Small intestine (tissue), 16 donors: ENCODE measurements at places on chromosomes 6 and 20. TPM values are rescaled to one million over a fixed set of nuclear protein-coding genes. Genes with fewer than 3 reads are reported as not detected.

RCAN2 gene
- polyA plus RNA-seq: 0.67 TPM

- H3K4me3 ChIP-seq: no peak overlapping the region
- no peak overlapping the region for H3K27ac ChIP-seq
- H3K4me1 ChIP-seq: no peaks in the 10 kb centered on the region
- peak; percentile 15 for DNase-seq
- no peaks in the 10 kb centered on the region for H3K27me3 ChIP-seq
Observed at GRCh38 chr6:18243302-18243893, 20.9 kb downstream of the DEK start.

DNA sequence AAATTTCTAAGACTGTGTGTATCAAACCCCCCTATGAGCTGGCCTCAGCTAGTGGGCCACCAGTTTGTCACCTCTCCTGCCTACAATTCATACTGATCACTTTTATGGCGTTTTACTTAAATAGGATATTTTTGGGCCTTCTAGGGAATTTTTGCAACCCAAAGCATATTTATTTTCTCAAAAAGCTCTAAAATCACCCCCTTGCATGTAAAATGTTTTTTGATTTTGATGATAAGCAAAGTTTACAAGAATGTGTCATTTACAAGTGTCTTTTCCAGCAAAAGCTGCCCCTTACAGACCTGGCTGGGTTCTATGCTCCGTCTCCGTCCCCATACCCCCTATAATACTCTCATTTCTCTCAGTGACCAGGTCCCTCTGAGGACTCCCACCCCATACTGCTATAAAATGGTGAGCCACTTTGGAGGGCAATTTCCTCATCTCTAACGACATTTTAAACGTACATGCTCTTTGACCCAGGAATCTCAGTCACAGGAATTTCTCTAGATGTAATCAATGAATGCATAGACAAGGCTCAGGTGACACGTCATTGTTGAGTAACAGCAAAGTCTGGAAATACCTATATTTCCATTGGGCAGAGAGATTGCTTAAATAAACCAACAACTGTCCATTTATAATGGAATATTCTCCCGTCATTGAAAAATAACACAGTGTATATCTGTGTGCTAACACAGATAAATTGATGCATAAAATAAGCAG lies 13.9 kb upstream of the OCSTAMP start:
- DNase-seq: peak; percentile 4
- H3K4me1 ChIP-seq: peaks cover 13% of the 10 kb centered on the region
- H3K27me3 ChIP-seq: no peaks in the 10 kb centered on the region
- H3K36me3 ChIP-seq: no peaks in the 10 kb centered on the region
- H3K27ac ChIP-seq: no peak overlapping the region
- no peak overlapping the region for H3K4me3 ChIP-seq

ADGRB3 gene
- not detected for polyA plus RNA-seq

- no peak for DNase-seq
- H3K4me1 ChIP-seq: peaks cover 2% of the 10 kb centered on the region
- H3K27ac ChIP-seq: no peak overlapping the region
Observed at GRCh38 chr6:75751443-75751842, 2.4 kb downstream of the MYO6 start.

C6orf15 gene
- not detected for polyA plus RNA-seq

DNA sequence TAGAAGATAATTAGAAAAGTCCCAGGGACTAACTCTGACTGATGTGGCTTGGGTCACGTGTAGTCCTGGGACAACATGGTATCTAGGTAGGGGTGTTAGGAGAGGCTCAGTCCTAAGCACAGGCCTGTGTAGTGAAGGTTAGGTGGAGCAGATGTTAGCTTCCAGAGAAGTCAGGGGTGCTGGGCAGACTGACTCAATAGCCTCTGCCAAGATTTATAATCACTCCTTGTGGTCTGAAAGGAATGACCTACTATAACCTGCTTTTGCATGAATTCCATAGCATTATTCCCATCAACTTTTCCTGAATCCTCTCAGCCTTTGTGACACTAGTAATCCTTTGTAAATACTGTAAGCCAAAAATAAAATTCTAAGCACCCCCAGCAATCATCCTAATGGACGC lies 10.2 kb upstream of the PEX7 start:
- no peak overlapping the region for H3K4me3 ChIP-seq
- no peaks in the 10 kb centered on the region for H3K4me1 ChIP-seq
- no peak overlapping the region for H3K27ac ChIP-seq
- DNase-seq: no peak
- H3K27me3 ChIP-seq: no peaks in the 10 kb centered on the region

DNA sequence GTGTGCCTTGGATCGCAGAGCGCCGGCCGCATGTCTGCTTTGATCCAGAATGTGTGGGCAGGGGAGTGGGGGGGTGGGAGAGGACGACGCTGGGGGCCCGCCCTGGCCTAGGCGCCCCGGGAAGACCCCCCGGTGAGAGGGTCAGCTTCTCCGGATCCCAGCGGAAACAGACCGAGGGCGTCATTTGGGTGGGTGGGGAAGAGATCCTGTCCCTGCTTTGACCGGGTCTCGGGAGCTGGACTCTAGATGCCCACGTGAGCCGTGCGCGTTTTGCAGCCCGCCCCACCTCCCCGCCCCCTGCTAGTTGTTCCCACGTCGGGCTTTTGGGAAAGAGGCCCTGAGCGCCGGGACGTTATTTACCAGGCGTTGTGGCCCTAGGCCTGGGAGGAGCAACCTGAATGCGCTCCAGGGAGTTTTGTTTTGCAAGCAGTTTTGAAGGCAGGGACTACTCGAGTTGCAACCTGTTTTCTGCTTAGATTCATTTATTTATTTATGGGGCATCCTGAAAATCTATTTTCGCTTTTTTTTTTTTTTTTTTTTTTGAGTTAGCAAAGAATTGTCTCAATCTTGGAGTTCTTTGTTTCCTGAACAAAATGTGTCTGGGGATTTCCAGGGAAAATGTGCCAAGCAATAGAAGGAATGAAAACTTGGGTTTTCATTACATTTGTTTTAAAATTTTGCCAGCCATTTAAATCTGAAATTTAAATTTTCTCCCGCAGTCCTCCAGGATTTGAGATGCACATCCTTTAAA lies 1.6 kb downstream of the DSP start:
- peak overlapping the region; percentile 95 for H3K27ac ChIP-seq
- H3K36me3 ChIP-seq: no peaks in the 10 kb centered on the region
- DNase-seq: peak; percentile 89
- H3K4me3 ChIP-seq: peak overlapping the region; percentile 82
- H3K4me1 ChIP-seq: peaks cover 28% of the 10 kb centered on the region

DNA sequence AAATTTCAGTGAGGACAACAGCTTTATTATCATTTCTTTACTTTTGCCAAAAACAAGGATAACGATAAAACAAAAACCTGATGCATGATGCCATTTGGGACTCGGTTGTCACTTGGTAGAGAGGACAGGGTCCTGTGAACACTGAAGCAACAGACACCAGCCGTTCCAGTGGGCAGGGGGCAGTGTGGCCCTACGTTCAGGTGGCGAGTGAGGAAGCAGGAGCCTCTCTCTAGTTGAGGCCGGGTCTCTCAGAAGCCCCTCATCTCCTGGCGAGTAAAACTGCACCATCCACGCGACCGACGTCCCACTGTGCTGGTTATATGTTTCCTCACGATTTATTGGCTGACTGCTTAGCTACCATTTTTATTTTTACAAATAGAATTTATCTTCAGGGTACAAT lies 231.6 kb downstream of the THBS2 start:
- H3K27ac ChIP-seq: no peak overlapping the region
- H3K36me3 ChIP-seq: no peaks in the 10 kb centered on the region
- no peak for DNase-seq
- H3K4me1 ChIP-seq: no peaks in the 10 kb centered on the region
- H3K4me3 ChIP-seq: no peak overlapping the region

- H3K36me3 ChIP-seq: peaks cover 18% of the 10 kb centered on the region
- no peak overlapping the region for H3K27ac ChIP-seq
- peaks cover 7% of the 10 kb centered on the region for H3K4me1 ChIP-seq
- no peak overlapping the region for H3K4me3 ChIP-seq
Observed at GRCh38 chr20:35657271-35657670, 7.4 kb downstream of the CPNE1 start.

MYO6 gene
- polyA plus RNA-seq: 106 TPM

SMIM26 gene
- 106 TPM for polyA plus RNA-seq

- H3K4me1 ChIP-seq: no peaks in the 10 kb centered on the region
- peak; percentile 92 for DNase-seq
- H3K27me3 ChIP-seq: no peaks in the 10 kb centered on the region
Observed at GRCh38 chr6:31826793-31827285, 699 bp upstream of the HSPA1B start.

HAO1 gene
- polyA plus RNA-seq: not detected

F13A1 gene
- polyA plus RNA-seq: 30.5 TPM

RALGAPA2 gene
- 24.7 TPM for polyA plus RNA-seq

DNA sequence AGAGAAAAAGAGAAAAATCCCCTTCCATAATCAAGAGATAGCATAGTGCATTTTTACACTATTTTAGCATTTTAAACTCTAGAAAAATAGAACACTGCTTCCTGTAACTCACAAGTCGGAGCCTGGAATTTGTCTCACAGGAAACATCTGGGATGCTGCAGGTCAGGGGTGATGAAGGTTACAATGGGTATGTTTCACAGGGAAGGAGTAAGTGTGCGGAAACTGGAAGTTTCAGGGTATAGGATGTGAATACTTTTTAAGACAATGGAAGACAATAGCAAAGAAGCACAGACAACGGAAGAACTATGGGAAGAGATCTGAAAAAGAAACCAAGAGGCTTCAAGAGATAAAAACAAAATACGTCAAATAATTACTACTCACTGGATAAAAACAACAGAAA lies 361.0 kb upstream of the MARCKS start:
- no peak overlapping the region for H3K27ac ChIP-seq
- H3K36me3 ChIP-seq: no peaks in the 10 kb centered on the region

FHL5 gene
- not detected for polyA plus RNA-seq

LAMP5 gene
- polyA plus RNA-seq: 0.86 TPM

GRCh38 chr6:88236612-88237360 lies 70.6 kb upstream of the CNR1 start:
- no peak for DNase-seq
- H3K27ac ChIP-seq: no peak overlapping the region
- no peaks in the 10 kb centered on the region for H3K36me3 ChIP-seq
- no peaks in the 10 kb centered on the region for H3K4me1 ChIP-seq
- H3K27me3 ChIP-seq: no peaks in the 10 kb centered on the region
